GM13976 (cell line): ENCODE measurements at places on chromosomes 12 and 14.

DNA sequence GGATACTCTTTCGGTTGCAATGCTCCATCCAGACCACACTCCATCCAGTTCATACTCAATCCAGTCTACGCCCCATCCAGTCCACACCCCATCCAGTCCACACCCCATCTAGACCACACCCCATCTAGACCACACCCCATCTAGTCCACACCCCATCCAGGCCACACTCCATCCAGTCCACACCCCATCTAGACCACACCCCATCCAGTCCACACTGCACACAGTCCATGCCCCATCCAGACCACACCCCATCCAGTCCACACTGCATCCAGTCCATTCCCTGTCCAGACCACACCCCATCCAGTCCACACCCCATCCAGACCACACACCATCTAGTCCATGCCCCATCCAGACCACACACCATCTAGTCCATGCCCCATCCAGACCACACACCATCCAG is 116.0 kb upstream of the RTL1 start:
- DNase-seq = no peak

DNA sequence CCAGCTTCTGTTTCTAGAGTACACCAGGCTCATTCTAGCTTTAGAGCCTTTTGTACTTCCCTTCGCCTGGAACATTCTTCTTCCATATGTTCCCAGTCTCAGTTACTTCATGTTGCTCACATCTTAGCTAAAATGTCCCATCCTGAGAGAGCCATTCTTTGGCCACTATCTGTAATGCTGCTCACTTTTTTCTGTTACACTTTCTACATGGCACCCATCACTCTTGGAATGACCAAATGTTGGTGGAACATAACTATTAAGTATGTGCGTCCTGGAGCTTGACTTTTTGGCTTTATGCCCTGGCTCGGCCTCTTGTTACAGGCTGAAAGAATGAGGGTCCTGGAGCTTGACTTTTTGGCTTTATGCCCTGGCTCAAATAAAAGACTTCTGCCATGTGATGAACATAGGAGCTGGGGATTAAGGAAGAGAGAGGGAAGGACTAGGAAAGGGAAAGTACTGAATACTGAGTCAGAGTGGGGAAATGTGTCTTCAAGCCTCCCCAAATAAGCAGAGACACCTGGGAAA is 442.9 kb upstream of the ATP2B1 start:
- DNase-seq = no peak

- no peak for DNase-seq
These were observed 84.1 kb downstream of the FGD4 start for GRCh38 chr12:32483499-32483898.

GRCh38 chr12:69880571-69880970 is 55.5 kb downstream of the MYRFL start:
- DNase-seq = no peak

DNA sequence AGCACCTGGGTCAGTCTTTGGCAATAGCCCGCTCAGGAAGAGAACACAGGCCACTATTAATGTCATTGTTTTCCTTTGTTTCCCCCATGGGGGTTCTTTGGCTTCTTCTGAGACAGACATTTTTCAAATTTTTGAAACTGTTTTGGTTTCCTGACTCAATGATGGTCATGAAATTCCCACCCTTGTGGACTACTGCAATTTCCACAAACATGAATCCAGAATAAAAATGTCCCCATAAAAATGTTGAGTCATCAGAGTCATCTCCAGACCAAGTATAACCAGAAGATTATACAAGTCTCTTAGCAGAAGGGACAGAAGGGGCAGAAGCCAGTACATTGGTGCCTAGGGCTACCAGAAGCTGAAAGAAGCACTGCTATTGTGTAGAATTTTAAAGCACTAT is 29.1 kb downstream of the SLCO1A2 start:
- DNase-seq = no peak

GRCh38 chr12:107318556-107318805 is 225.1 kb upstream of the CRY1 start:
- no peak for DNase-seq

DNA sequence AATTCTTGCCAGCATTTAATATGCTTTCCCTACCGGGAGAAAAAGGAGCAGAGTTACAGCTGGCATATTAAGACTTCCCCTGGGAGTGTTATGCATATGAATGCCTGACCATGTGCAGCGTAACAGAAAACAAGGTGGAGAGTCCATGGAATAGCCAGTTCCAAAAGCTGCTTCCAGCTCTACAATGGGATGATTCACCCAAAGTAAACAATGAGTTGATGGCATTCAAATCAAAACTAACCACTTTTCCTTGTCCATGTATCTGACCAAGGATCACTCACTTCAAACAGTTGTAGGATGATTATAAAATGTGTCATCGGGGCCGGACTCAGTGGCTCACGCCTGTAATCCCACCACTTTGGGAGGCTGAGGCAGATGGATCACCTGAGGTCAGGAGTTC is 48.1 kb upstream of the BICDL1 start:
- no peak for DNase-seq
